ENCODE measurements at places on chromosomes 12 and 14. TPM values are rescaled to one million over a fixed set of nuclear protein-coding genes. Genes with fewer than 3 reads are reported as not detected.

DNA sequence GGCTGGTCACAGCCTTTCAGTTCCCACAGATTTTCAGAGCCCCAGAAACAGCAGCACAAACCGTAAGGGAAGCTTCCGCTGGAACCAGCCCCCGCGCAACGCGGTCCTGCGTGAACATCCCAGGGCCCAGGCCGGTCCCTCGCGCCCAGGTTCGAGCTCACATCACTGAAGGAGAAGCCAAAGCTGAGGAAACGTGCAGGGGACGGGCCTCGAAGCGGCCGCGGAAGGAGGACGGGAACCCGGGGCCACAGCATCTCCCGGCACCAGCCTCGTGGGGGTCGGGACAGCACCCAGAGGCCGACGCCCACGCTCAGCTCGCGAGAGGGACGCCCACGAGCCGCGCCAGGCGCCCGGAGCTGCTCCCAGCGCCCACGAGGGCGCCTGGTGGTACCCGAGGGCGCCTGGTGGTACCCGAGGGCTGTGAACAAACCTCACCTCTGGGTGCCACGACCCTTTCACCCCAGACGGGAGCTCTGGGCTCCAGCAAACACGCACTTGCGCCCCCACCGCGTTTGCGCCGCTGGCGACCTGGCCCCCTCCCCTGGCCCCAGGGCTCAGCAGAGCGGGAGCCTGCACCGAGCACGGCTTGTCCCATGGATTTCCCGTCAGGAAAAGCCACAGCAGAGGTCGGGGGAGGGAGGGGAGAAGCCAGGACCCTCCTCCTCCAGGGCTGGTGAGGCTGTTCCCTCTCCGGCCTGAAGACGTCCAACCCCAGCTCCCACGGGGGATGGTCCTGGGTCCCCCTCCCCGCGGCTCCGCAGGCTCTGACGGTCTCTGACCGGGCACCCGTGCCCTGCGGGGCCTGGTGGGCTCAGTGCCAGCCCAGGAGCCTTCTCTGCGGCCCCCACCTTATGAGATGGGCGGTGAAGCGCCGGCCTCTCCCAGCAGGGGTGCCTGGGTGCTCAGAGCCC is 6.9 kb downstream of the LRCOL1 start:
- DNase-seq: no peak

DNA sequence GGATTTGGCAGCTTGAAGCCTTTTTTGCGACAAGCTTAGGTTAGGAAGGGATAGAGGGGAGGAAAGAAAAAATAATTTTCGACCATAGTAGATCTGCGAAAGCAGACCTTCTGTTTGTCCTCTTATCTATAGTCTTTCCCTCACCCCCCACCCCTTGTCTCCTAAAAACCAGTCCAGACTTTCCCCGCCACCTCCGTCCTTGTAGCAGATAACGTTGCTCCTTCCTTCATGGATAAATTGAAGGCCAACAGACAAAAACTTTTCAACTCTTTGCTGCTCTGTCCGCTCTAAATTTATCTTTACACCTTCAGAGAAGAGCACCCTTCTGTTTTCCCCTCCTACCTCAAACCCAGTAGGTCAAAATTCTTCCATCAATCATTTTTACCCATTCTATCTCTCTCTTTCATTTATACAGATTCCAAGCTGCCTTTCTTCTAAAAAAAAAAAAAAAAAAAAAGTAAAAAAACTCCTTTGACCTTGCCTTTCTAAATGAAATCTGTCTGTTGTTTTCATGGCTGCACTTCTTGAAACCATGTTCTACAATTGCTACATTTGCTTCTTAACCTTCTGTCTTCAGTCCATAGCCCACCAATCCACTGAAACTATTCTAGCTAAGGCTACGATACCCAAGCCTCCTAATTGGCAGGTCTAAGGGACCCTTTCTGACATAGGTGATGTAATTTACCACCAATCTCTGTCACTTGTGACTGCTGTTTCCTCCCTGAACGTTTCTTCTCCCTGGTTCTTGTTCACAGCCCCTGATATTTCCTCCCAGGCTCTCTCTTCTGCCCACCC is 11.1 kb upstream of the NEMF start:
- no peak for DNase-seq

GRCh38 chr12:124774462-124775167 is 89.0 kb downstream of the SCARB1 start:
- no peak for DNase-seq

- peak; percentile 36 for DNase-seq
Observed at GRCh38 chr12:118371321-118372282, 1.1 kb downstream of the TAOK3 start.

- no peak for DNase-seq
Observed at GRCh38 chr12:13716119-13716518, 265.3 kb downstream of the GRIN2B start.

GRCh38 chr14:102683399-102684297 is 91.2 kb downstream of the RCOR1 start:
- DNase-seq: no peak

GRCh38 chr12:30878024-30878423 is 48.5 kb upstream of the TSPAN11 start:
- no peak for DNase-seq

DNA sequence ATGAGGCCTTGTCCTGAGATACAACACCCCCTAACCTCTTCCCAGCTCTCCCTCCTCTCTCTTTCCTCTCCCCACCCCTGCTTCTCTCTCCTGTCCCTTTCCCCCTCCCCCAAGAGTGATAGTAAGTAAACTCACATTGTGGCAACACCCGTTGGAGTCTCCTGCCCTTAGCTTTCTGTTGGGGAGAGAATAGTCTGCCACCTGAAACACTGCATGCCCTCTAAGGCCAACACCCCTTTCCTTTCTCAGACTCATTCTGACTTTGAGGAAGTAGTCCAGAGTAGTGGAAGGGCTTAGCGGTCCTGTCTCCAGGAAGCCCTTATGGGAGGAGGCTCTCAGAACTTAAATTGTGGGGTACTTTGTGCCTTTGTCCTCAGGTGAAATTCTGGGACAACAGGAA is 95.2 kb downstream of the PRKCH start:
- DNase-seq: no peak

DHRS2 gene
- 3.2 TPM for polyA plus RNA-seq

LRRK2 gene
- 5.2 TPM for polyA plus RNA-seq

LRTM2 gene
- polyA plus RNA-seq: not detected

KRT6B gene
- polyA plus RNA-seq: not detected
